Smooth muscle cell of the brain vasculature (primary cell): ENCODE measurements at places on chromosomes 12 and 14.

- no peak for DNase-seq
Observed at GRCh38 chr12:52682938-52683574, 2.8 kb upstream of the KRT1 start.

DNA sequence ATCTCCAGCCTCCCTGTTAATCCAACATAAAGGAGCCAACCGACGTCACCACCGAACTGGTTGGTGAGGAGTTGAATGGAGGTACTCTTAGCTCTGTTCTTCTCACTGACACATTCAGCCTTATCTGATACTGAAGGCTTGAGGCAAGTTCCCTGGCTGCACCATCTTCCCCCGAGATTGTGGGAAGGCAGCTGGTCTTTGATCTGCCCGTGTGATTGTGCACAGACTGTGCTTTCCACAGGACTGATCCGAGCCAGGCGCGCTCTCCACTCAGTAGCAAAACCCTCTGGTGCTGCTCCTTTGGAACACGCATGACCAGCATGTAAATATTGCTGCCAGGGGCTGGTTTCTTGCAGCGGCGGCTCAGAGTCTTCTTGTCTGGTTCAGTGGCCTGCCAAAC, 30.1 kb upstream of the DLK1 start:
- no peak for DNase-seq

DNA sequence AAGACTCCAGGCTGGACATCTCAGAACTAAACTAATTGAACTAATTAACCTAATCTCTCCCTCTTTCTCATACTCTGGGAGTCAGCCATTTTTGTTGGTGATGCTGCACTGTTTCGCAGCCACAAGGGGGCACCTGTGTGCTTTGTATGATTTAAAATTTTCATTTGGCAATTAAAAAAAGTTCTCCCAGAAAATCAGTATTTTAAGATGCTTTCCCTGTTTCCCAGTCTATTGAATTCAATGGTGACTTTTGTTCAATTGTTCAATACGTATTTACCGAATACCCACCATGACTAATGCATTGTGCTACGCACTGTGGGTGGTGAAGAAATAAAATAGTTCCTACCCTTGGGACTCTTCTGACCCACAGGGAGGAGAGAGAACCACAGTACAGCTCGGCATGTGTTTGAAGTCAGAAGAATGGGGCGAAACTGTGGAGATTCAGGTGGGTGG, 63.7 kb downstream of the ZNF664 start:
- no peak for DNase-seq

GRCh38 chr14:93937519-93937918, 10.4 kb downstream of the FAM181A start:
- no peak for DNase-seq

- DNase-seq: no peak
Observed at GRCh38 chr12:74941670-74942069, 268.0 kb downstream of the KCNC2 start.

- no peak for DNase-seq
Observed at GRCh38 chr14:63504648-63505047, 38.5 kb downstream of the PPP2R5E start.

DNA sequence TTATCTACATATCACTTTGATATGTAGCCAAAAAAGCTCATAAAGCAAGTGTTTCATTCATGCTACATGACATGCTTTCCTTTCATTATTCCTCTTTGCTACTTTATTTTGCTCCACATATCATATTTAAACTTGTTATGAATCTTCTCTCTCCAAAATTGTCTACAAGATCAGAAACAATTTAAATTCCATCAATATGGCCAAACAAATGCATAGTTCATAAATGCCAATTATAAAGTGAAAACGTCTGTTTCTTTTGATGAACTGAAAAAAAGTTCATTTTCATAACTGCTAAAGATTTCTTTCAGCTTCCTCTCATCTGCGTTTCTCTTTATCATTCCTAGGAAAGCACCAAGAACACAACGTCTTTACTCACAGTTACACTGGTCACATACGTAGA, 22.8 kb downstream of the USP44 start:
- DNase-seq: no peak

DNA sequence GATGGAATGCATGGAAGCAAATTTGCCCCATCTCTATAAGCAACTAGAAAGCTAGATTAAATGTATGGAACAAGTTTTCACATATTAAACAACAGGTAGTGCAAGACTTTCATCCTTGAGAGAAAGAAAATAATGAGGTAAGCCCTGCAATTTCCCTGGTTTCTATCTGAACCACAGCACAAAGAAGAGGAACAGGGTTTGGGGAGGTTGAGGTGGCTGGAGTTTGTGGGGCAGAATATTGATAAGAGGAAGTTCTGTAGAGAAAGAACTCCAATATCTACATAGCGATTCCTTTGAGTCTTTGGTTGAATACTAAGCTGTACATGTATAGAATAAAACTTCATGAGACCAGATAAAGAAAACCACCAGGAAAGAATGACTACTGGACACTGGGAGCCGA, 96.3 kb upstream of the CCND2 start:
- no peak for DNase-seq
